ENCODE measurements at places on chromosomes 11 and 22.

DNA sequence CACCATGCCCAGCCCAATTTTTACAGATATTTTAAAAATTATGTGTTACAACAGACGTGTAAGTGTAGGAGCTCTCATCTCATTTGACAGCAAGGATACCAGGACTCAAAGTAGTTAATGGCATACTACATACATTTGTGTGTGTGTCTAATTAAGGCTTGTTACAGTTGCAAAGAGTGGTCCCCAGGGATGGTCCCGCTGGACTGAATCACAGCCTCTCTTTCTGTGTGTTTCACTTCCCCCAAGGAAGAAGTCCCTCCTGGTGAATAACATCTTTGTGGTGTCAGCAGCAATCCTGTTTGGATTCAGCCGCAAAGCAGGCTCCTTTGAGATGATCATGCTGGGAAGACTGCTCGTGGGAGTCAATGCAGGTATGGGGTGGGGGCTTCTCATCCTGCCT is 17.2 kb downstream of the SLC2A11 start:
- no peak for DNase-seq

- DNase-seq, result no peak
These were observed 25.2 kb upstream of the GCAT start for GRCh38 chr22:37782340-37783168.

- no peak for DNase-seq
These were observed 123.7 kb upstream of the TRPC6 start for GRCh38 chr11:101707477-101707876.

GRCh38 chr22:48173061-48173772 is 1410.8 kb downstream of the TBC1D22A start:
- DNase-seq, result no peak

GRCh38 chr22:22214819-22215329 is 29.7 kb upstream of the VPREB1 start:
- no peak for DNase-seq

DNA sequence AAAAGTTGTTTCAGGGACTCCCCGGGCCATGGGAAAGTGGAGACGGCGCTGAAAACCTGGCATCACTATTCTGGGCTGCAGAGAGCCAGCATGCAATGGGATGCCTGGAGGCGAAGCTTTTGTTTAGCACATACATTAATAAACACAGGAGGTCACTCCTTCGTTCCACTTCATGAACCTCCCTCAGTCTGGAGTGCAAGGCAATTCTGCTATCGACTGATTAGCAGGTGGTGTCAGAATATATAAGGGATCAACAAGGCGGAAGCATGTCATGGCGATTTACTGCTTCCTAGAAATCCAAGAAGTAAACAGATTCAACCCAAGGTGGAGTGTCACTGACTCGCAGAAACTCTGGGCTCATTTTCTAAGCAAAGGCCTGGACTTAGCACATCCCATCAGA is 45.4 kb upstream of the MN1 start:
- no peak for DNase-seq

DNA sequence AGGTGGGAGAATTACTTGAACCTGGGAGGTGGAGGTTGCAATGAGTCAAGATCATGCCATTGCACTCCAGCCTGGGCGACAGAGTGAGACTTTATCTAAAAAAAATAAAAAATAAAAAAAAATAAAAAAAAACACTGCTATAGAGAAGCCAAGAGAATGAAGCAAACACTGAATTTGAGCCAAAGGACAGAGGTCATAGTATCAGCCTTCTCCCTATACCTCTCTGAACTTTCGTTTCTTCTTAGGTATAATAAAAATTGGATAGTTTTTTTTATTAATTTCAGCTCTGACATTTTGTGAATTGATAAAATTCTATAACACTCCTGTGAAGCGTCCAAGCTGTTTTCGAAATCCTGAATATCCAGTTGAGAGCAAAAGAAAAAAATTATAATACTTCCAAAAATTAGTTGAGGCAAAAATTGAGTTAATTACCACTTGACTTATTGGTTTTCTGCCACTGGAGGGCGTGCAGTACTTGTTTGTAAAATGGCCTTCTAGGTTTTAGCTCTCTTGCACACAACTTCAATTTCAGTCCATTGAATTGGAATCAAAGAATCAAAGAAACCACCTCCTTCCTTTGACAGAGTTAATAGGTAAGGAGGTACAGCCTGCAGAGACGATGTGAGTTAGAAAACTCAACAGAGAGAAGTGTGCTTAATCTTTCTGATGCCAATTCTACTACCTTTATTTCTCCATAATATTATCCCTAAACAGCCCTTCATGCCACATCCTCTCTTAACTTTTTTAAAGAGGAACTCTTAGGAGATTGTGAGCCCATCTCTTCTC is 143.2 kb downstream of the BBOX1 start:
- no peak for DNase-seq

GRCh38 chr11:95972060-95972459 is 48.2 kb upstream of the MTMR2 start:
- DNase-seq, result no peak

GRCh38 chr11:36239636-36240035 is 49.6 kb downstream of the COMMD9 start:
- no peak for DNase-seq

DNA sequence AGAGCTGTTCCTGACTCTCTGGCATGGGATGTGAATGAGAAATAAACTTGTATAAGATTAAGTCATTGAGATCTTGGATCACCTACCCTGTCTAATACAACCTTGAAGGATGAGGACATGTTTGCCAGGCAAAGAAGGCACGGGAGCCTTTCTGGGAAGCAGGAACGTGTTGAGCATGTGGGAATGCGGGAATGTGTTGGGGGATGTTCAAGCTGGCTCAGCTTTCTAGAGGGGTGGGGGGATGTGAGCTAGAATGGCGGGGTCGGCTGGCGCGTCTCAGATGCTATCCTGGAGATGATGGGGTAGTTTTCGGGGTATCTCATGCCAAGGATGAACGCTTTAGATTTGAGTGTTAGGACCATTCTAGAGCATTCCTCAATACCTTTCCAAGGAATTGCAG is 227.1 kb downstream of the DSCAML1 start:
- no peak for DNase-seq

- no peak for DNase-seq
These were observed 30.1 kb downstream of the ARHGAP8 start for GRCh38 chr22:44782363-44782963.

GRCh38 chr11:44963136-44963535 is 12.5 kb upstream of the TP53I11 start:
- no peak for DNase-seq

DNA sequence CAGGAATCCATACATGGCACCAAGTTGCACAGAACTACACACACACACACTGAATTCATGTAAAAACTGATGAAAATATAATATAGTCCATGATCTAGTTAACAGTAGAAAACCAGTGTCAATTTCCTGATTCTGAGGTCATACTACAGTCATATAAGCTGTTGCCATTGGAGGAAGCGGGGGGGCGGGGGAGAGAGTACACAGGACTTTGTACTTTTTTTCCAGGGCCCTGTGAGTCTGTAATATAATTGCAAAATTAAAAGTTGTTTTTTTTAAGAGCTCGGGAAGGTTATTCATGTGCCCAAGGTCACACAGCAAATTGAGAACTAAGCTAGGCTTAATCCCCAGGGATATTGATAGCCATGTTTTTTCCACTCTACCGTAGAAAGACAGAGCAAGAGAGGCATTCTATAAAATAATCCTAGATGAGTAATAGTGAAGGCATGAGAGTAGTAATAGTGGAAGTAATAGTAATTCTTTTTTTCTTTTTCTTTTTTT is 312.3 kb downstream of the MN1 start:
- DNase-seq, result no peak

- DNase-seq, result no peak
These were observed 56.3 kb downstream of the BCR start for GRCh38 chr22:23236440-23237184.

- no peak for DNase-seq
These were observed 259.7 kb downstream of the KIRREL3 start for GRCh38 chr11:126740846-126741245.

- DNase-seq, result peak; percentile 59
These were observed 57.4 kb downstream of the CHRDL2 start for GRCh38 chr11:74673693-74674360.

DNA sequence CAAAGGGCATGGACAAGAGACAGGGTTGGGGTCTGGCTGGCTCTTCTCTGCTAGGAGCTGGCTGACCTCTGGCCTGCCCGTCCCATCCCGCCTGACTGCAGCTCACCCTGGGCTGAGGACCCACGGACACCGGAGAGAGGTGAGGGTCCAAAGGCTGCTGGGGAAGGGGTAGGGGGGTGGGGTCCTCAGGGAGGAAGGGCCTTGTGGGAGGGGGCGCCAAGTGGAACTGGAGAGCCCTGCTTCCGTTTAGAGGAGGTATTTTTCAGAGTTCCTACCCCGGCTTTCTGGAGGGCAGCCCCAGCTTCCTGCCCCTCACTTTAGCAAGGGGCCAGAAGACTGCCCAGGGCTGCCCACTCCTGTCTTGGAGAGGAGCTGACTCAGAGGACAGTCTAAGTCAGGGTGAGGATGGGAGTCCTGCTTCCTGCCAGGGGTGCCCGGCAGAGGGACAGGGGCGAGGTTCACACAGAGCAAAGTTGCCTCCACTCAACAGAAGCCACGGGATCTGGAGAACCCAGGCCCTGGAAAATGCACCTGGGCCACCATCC is 7.1 kb downstream of the LARGE2 start:
- DNase-seq, result no peak

GRCh38 chr22:28670756-28671155 is 8.9 kb downstream of the TTC28 start:
- no peak for DNase-seq

GRCh38 chr22:43825651-43826050 is 13.5 kb upstream of the EFCAB6 start:
- DNase-seq, result no peak

- DNase-seq, result no peak
These were observed 44.2 kb upstream of the LINC01488 start for GRCh38 chr11:69437001-69437875.

- peak; percentile 70 for DNase-seq
These were observed 95.4 kb downstream of the GRAMD1B start for GRCh38 chr11:123525511-123525918.

GRCh38 chr11:92087725-92088537 is 136.7 kb upstream of the FAT3 start:
- no peak for DNase-seq

DNA sequence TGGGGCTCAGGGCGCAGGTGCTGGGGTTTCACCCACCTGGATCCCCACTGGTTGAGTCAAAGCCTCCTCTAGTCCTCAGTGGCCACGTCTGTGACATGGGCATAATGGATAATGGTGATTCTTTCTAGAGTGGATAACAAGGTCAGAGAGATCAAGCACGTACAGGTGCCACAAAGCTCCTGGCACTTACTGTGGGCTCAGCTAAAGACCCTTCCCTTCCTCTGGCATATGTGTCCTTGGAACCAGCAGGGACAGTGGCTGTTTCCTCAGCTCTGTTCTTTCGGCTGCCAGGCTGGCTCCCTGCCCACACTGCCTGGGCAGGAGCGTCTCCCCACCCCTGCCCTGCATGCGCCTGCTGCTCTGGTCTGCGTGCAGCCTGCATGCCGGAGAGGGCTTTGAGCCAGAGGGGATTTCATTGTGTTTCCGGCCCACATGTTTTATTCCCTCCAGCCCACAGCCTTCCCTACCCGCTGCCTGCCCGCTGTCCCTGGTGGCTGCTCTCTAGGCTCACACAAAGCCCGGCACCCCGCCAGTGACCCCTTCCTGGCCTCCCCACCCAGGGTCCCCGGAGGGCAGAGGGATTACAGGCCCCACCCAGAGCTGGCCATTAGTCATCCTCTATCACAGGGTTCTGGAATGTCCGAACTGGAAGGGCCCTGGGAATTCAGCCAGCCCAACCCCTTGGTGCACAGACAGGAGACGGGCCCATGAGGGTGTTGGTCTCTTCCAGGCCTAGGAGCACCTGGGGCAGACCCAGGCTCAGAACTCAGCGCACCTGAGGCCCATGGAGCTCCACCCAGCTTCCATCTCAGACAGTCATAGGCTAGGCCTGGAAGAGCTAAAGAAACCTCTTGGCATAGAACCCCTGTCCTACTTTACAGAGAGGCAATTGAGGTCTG is 55.3 kb upstream of the GCAT start:
- DNase-seq, result peak; percentile 42

DNA sequence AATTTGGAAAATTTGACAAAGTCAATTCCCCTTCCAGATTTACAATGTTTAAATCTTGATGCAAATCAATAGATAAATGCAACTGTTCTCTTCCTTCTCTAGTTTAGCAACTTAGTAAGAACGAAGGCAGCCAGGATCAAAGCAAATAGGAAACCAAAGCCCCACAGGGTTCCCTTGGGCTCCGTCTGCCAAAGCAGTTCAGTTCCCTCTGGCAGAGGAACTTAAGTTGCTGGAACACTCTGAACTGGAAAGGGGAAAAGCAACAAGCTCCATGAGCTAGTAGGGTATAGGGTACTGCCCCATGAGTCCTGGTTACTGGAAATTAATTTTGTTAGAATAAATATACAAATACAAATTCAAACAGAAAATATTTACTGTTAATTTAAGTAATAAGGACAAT is 91.3 kb downstream of the RELT start:
- no peak for DNase-seq

DNA sequence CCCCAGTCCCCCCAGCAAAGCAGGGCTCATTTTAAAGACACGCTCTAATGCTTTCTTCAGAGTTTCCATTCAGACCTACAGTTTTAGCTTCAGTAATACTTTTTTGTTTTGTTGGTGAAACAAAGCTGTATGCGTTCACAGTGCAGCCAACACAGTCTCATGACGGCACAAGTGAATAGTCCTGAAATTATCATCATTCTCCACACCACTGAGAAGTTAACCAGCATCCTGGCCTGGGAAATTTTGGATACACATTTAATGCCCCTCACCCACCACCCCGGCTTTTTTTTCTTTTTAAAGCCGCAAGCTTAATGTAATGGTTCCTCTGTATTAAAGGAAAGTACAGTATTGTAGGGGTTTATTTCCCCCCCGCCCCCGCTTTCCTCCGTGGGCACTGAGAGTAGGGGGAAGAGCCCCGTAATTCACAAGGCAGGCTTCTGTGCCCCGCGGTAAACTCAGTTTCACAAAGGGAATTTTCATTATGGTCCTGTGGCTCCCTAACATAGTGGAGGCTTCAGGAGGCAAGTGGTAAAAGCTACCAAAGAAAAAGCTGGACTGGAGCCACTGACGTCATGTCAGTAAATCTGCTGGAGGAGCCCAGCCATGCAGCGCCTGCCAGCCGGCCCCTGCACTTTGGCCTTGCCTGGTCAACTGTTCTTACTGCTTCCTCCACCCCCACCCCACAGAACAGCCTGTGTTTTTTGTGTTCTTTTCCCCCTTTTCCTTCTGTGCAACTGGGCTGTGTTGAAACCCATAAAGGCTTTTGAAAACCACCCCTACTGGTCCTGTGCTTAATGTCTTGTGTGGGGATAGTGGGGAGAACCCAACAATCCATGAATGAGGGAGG is 18.2 kb downstream of the TEAD1 start:
- DNase-seq, result no peak
